ENCODE measurements at places on chromosomes 5 and 9. TPM values are rescaled to one million over a fixed set of nuclear protein-coding genes. Genes with fewer than 3 reads are reported as not detected.

- no peak for DNase-seq
These were observed 24.0 kb upstream of the SRFBP1 start for GRCh38 chr5:121937762-121938161.

DNA sequence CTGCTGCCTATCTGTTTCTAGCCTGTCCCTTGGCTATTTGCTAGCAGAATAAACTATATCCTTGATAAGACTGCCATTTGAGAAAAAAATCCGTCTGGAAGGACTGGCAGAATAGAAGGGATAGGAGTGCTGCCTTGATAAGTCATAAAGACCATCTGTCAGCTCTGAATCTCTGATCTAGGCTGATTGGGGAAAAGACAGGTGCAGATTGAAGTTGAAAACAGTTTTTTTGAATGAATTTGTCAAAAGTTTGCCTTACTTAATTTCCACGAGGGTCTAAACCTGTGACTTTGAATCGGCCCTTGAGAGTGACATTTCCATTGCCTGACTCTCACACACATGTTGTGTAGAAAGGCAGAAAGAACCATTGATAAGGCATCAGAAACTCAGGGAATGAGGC is 218.6 kb downstream of the MAN2A1 start:
- no peak for DNase-seq

GRCh38 chr9:99601571-99602111 is 220.0 kb upstream of the NR4A3 start:
- DNase-seq: no peak

- DNase-seq: no peak
These were observed 56.1 kb upstream of the PHYKPL start for GRCh38 chr5:178288401-178289368.

DNA sequence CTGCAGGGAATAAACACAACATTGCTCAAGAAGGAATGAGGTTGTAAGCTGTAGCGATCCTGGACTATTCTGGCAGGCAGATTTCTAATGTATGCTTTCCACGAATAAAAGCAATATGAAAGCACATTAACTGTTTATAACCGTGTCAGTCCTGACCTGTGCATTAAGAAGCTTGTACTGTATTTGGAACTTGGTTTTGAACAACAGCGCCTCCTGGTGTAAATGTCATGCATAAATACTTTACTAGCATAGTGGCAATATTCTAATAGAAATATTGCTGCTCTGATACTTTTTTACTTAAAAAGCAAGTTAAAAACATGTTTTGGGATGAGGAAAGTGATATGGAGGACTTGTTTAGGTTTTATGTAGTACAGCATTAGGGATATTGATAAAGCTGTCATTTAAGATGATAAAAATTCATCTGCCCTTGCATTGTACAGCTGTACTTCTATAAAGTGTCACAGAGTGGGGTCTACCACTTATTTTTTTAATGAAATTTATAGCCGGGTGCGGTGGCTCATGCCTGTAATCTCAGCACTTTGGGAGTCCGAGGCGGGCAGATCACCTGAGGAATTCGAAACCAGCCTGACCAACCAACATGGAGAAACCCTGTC is 70.7 kb upstream of the GNE start:
- peak; percentile 65 for DNase-seq

DNA sequence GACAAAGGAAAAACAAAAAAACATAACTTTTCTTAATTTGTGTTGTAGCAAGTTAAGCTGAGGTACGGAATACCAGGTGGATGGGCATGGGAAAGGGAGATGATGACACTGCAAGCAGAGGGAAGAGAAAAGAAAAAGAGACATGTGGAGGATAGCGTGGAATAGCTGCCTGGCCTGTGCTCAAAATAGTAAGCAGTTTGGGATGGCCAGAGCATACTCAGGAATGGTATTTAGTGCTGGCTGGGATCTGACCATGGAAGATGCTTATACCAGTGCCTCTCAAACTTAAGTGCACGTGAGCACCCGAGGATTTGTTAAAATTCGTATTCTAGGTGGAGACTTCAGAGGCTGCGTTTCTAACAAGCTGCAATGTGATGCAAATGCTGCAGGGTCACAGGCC is 41.3 kb downstream of the LNPEP start:
- DNase-seq: no peak

- DNase-seq: no peak
These were observed 275.6 kb downstream of the SEC61B start for GRCh38 chr9:99497641-99498040.

- no peak for DNase-seq
These were observed 1178.6 kb upstream of the CDH9 start for GRCh38 chr5:28216939-28217360.

DNA sequence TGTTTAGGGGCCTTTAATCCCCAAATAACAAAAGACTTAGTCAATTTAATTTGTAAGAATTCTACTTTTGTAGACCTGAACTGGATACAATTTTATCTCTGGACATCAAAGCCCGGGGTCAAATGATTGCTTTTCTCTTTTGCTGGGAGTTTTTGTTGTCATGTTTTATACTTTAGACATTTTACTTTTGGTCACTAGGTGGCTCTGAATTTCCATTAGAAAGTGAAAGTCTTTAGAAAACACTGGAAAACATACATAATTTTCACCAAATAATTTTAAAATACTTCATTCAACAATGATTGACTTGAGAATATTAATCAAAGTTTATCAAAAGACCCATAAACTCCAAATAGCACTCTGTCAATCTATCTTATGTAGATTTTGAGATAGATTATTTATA is 2.8 kb upstream of the PCA3 start:
- DNase-seq: no peak

DNA sequence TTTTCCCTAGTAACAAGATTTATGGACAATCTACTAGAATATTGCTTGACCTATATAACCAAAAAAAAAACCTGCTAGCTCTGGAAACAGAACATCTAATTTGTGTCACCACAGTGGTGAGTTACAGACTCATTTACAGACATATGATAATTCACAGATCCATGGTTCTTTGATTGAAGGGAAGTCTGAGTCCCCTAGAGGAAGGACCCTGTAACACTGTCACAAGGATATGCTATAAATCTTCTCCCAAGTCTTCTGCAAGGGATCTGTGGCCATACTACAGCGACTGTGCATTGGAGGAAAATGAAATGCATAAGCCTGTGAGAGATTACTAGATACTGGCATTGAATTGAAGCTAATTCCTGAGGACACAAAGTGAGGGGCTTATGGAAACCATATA is 630.6 kb upstream of the SGCD start:
- DNase-seq: no peak

DNA sequence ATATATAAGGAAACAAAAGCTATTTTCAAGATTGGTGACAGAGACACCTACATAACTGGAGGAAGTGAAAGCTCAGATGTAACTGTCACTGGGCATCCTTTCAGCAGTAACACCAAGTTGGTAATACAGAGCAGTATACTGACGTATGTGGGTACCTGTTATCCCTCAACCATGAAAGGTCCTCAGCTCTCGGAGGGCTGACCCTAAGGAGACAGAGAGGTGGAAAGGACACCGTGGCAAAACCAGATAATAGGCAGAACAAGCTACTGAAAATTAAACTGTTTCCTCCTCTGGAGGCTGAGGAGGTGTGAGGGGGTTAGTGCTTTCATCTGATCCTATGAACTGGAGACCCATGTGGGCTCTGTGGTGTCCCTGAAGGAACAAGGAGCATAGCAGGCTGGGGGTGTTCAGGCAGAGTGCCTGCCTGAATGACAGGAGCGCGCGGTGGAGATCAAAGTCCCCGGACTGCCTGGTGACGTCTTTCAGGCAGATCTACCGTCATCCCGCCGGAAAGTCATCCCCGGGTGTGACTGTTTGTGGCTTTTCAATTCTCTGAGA is 130.2 kb upstream of the FSTL4 start:
- DNase-seq: no peak

- no peak for DNase-seq
These were observed 647.8 kb upstream of the ACO1 start for GRCh38 chr9:31736581-31737179.

GRCh38 chr5:53537711-53538110 is 22.7 kb upstream of the NDUFS4 start:
- no peak for DNase-seq

DNA sequence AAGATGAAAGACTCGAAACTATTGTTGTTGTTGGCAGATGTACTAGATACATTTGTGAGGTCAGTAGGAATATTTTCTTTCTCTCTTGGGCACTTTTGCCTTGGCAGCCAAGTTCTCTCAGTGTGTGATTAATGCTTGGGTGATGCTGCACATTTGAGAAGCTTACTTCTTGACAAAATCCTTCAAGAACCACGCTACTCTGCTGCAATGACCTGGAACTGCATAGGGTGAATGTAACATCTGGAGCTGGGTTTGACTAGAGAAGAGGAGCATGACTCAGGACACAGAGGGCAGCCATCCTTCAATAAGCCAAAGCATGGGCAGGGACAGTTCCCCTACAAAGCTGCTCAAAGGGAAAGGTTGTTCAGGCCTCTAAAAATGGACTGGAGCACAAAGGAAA is 75.5 kb upstream of the PUM3 start:
- no peak for DNase-seq

DNA sequence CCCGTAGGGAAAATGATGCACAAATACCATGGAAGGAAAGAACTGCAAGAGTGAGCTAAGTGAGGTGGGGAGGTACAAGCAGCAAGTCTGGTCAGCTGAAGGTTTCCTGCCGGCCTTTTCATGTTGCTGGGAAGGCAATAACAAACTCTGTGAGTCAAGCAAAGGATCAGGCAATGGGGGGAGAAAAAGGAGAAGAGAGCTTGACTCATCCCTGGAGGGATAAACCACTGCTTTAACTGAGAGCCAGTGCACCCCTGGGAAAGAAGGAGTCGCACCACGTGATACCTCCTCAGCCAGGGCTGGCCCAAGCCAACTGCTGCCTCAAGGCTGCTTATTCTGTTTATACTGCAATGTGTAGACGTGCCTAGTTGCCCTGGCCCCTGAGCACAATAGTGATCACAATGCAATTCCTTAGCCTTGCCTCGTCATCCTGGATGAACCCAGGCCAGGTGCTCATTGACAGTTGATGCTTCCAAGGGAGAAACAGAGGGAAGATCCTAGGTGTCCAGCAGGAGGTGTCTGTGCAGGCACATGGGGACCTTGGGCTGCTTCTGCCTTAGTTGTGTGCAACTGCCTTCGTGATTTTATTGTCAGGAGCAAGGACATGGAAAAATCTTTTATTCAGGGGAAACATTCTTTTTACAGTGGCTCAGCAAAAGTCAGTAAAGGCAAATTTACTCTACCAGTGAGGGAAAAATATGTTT is 203.0 kb upstream of the TUT7 start:
- no peak for DNase-seq

GRCh38 chr5:165624166-165624946 is 2118.9 kb downstream of the MAT2B start:
- DNase-seq: no peak

- DNase-seq: no peak
These were observed 71.7 kb downstream of the TEX10 start for GRCh38 chr9:100281066-100281465.

DNA sequence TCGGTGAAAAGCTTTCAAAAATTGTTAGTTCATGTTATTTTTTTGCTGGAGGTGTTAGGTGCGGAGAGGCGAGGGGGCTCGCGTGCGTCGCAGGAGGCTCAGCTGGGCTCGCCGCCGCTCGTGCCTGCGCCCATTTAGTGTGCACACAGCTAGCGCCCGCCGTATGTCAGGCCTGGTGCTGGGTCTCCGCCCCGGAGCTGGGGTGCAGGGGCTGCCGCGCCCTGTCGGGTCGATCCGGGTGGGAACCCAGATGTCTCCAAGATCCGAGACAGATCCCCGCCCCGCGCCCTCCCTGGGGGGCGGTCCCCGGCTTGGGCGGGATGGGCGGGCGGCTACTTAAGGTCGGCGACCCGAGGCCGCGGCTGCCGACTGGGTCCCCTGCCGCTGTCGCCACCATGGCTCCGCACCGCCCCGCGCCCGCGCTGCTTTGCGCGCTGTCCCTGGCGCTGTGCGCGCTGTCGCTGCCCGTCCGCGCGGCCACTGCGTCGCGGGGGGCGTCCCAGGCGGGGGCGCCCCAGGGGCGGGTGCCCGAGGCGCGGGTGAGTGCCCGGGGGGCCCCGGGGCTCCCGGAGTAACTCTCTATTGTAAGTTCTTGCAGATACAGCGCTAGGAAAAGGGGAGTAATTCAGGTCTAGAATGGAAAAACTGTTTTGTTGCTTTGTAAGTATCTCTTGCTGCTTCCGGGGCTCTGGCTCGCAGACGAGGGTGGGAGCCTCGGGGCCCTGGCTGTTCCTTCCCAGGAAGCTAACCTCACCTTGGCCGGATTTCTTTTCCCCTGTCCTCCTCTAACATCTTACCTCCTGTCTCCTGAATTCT is 31.7 kb downstream of the GSN start:
- DNase-seq: no peak

- no peak for DNase-seq
These were observed 15.9 kb downstream of the SRD5A1 start for GRCh38 chr5:6649186-6649585.

- DNase-seq: no peak
These were observed 61.7 kb downstream of the HSPA4 start for GRCh38 chr5:133113331-133114061.

DNA sequence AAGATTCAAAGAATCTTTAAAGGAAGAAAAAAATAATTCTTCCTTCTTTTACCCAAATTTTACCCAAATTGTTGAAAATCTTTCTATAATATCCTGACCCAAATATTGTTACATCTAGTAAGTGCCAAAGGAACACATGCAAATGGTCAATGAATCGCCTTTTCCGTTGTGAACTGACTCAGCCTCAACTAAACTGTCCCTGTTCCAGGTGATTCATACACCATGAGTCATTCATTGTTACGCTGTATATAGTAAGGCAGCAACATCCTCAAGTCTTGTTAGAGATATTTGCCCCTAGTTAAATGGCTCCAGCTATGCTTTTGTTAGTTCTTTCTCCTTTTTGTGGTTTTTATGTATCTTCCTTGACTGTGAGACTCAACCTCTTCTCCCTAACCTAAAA is 9.7 kb downstream of the PTGER4 start:
- DNase-seq: peak; percentile 84

GRCh38 chr5:108884736-108885135 is 137.0 kb downstream of the FER start:
- peak; percentile 48 for DNase-seq

The PRSS3 gene
- not detected for polyA plus RNA-seq

The EIF4EBP3 gene
- 8.8 TPM for polyA plus RNA-seq

The TAF11L5 gene
- polyA plus RNA-seq: not detected

The ARHGEF37 gene
- 4.3 TPM for polyA plus RNA-seq

The SPATA31E1 gene
- not detected for polyA plus RNA-seq

The CFAP90 gene
- polyA plus RNA-seq: not detected

The PHF24 gene
- polyA plus RNA-seq: 0.09 TPM

The WDR31 gene
- 1.7 TPM for polyA plus RNA-seq

The OSTF1 gene
- polyA plus RNA-seq: 15.8 TPM

The LRRC19 gene
- 0.11 TPM for polyA plus RNA-seq

The ECPAS gene
- polyA plus RNA-seq: 165 TPM

The THBS4 gene
- 198 TPM for polyA plus RNA-seq

The GARNL3 gene
- polyA plus RNA-seq: 15.8 TPM

The ROPN1L gene
- not detected for polyA plus RNA-seq

All from forelimb muscle (tissue), 1 donor.